ENCODE measurements at places on chromosomes 2 and 18.
A peak's percentile ranks its signal among the peaks of the same experiment; 100 is the strongest.

DNA sequence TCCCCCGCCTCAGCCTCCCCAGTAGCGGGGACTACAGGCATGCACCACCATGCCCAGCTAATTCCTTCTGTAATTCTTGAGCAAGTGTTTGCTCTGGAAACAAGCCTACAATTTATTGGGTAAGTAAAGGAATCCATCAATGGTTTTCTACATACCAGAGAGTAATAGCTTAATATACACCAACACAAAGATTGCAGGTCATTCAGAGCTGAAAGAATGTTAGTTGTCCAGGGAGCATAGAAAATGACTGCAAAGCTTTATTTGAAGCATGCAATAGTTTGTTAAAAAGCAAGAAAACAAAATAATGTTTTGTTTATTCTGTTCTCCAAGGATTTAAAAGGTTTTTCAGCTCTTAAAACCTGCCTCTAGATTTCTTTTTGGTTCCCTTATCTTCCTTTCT, 5.6 kb downstream of the IDH1 start:
- DNase-seq = no peak

DNA sequence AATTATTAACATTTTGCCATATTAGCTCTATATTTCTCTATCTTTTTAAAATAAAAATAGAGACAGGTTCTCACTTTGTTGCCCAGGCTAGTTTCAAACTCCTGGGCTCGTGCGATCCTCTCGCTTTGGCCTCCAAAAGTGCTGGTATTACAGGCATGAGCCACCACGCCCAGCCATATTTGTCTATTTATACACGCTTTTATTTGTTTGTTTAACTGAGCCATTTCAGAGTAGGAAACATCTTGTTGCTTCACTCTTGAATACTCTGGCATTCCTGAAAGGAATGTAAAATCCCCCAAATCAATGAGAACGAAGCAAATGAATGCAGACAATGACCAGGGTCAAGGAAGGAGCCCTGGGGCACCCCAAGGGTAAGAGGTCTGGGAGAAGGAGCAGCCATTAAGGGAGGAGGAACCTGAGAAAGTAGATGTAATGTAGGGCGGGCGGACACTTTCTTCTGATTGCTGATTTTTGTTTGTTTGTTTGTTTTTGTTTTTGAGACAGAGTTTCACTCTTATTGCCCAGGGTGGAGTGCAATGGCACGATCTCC, 31.7 kb upstream of the RAB1A start:
- DNase-seq = no peak

DNA sequence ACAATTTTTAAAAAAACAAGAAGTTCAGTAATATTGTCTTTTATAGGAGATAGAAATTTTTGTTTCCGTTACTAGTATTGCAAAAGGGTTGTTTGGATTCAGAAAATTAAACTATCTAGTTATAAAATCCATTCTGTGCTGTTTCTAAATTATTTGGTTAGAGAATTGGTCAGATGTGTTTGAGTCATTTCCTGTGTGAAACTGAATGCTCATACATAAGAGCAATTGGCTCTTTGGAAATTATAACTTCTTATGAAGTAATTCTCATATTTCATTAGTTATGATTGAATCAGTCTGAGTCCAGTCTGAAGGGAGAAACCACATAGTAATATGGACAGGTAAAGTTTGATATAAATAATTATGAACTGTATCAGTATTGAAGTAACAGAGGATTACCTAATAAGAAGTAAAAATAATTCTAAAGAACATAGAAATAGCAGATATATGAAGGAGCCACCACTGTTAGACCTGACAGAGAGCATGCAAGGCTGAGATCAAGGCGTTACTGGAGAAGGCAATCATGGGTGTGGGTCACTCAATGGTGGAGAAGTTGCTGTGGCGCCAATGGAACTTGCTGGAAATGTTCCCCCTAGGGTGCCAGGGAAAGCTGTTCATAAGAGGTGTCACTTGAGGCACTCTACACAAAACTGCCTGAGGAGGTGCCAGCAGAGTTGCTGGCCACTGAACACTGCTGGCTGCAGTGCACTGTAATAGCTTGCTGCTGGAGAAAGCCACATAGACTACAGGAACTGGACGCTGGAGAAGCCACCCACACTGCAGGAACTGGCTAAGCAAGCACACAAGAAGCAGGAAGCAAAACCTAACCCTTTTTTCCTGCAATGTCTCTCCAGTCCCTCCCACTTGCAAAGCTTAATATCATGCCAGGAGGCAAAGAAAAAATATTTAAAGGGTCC, 18.0 kb upstream of the FAP start:
- peak; percentile 76 for DNase-seq

DNA sequence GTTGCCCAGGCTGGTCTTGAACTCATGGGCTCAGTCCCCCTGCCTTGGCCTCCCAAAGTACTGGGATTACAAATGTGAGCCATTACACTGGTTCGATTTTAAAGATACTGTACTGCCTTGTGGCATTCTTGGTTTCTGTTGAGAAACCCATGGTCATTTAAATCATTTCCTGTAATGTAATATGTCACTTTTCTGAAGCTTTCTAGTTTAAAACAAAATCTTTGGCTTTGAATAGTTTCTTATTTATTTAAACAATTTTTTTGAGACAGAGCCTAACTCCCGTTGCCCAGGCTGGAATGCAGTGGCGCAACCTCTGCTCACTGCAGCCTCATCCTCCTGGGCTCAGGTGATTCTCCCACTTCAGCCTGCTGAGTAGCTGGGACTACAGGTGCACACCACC, 8.9 kb downstream of the ZNF512 start:
- DNase-seq = no peak

DNA sequence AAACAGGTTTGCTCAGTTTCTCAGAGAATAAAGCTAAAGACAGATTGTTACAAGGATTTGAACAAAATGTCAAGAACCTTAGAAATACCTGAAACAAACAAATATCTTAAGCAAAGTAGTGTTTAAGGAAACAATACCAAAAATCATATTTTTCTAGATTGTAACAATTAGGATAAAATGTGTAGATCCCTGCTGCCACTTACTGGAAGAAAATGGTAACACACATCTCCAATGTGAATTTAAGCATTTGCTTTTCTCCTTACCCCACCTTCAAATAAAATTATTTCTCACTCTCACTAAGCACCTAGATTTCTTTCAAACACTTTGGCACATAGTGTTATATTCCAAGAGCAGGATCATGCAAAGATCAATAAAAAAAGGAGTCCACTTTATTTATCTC, 34.9 kb downstream of the SUCLG1 start:
- DNase-seq = no peak

DNA sequence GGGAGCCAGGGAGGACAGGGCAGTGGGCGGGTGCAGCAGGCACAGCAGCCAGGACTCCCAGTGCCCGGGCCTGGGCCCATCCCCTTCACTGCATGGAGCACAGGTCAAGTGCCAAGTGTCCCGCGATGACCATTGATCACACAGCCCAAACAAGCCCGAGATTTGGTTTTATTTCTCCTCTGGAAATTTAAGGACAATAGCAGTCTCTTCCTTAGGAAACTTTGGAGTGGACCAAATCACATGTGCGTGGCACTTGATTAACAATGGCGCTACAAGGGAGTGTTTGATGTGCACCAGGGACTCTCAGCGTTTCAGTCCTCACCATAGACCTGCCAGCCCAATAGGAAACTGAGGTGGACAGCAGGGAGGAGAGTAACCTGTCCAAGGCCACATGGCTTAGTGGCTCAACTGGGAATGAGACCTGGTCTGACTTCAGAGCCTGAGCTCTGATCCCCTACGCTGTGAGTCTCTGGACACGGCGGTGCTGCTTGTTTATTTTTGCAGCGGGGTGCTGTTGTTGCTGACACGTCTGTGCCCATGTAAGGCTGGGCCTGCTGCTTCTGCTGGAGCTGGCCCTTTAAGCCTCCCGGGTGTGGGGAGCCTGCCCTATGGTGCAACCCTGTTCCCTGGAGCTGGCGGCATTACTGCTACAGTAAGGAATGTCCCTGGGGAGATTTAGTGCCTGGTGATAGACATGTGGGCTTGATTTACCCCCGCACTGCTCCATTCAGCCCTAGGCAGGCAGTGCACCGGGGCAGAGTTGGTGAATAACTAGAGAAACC, 194.2 kb downstream of the INHBB start:
- no peak for DNase-seq

DNA sequence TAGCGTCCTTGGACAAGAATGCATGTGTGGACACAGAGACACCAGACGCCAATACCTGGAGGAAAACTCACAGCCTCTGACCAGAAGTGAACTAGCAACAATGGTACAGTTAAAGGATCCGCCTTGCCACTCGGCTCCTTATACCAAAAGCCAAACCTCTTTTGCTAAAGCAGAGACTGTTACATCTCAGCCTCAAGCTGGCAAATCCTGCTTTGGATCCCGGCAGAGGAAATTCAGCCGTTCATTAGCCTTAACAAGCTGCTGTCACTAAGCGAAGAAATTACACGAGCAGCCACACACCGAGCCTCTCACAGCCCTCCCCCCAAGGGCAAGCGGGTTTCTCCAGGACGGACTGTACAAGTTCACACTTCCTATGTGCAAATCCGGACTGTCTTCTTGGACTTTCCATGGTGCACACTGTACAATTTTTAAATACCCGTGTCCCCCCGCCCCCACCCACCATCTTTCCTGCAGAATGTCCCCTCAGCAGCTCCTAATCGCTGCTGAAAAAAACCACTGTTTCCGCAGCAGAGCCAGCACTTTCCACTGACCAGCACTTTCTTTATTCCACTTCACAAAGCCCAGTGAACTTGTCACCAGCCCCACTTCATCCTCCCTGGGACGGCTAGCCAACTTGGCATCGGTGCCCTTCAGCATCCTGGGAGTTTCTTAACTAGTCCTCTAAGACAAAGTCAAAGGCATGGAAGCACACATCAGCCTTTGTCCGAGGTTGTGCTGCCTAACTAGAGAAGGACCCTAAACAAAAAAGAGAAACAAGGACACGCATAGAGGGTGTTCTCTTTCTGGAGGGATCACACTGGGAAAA, 1.5 kb downstream of the KLF7 start:
- peak; percentile 81 for DNase-seq

DNA sequence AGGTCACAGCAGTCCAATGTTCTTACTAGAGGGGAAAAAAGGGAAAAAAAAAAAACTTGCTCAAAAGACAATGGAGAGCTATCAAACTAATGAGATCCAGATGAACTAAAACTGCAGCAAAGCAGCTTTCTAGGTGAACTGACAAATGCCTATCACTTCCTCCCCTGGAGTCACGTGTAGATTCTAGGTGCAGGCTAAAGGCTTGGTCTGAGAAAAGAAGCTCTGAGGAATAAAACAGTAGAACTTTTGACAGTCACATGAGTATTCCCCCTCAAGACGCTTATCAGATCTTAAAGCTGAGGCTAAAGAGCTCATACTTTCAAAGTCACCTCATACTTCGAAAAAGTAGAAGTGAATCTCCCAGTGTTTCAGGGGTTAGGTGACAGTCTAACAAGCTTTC, 42.3 kb downstream of the SMAD2 start:
- DNase-seq = no peak

- DNase-seq = no peak
Observed at GRCh38 chr2:235191978-235192377, 240.2 kb downstream of the SH3BP4 start.

DNA sequence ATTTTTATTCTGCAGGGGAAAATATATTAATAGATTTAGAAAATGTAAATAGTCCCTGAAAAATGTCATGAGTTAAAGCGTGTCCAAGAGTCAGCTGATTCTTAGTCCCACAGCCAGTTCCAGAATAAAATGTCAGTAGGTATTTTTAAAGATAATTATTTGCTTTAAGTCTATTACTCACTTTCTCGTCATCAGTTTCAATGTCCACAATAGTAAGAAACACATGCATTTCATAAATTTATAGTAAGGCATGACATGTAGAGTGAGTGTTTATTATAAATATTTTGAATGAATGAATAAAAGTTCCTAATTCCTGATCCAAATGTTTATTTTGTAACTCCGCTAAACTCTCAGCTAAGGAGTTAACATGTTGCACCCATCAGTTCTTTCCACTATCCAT, 1044.0 kb upstream of the PIK3C3 start:
- DNase-seq = no peak

DNA sequence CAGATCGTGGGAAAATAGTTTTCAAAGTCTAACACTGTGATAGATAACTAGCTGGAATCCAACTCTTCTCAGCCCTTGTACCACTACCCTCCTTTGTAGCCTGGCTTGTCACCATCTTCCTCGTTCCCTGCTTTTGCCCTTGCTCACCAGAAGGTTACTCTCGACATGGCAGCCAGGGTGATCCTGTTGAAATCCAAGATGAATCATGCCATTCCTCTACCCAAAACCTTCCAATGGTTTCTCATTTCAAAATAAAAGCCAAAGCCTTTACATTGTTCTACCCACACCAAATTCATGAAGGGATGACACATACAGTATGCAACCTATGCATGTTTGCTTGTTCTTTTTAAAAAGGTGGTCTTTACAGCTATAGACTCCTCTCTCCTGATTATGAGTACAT, 45.7 kb downstream of the STAT4 start:
- DNase-seq = no peak

- DNase-seq = no peak
Observed at GRCh38 chr18:61549416-61549815, 216.2 kb downstream of the CDH20 start.

DNA sequence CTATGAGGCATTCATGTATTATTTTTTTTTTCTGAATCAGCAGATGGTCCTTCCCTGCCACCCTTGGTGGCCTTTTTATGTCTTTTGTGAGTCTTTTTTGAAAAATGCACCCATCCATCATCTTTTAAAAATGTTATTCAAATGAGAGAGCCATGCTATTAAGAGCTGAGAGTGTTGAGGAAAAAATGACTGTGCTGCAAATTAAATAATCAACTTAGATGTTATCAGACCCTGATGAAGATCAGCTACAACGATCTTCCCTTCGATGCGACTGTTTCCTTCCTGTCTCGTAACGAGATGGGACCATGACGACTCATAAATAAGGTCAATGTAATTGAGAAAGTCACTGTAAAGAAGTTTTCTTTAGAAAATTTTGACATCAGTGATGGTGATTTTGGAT, 44.4 kb downstream of the TRIB2 start:
- no peak for DNase-seq

GRCh38 chr2:202762556-202762955, 109.0 kb downstream of the ICA1L start:
- DNase-seq = no peak

Measured in left hindlimb (tissue), 1 donor.